ENCODE measurements at places on chromosomes 12 and 14.
A peak's percentile ranks its signal among the peaks of the same experiment; 100 is the strongest.

- DNase-seq, result no peak
Observed at GRCh38 chr12:113854385-113855142, 111.6 kb downstream of the RBM19 start.

GRCh38 chr14:21614240-21614639, 20.5 kb downstream of the OR10G2 start:
- no peak for DNase-seq

DNA sequence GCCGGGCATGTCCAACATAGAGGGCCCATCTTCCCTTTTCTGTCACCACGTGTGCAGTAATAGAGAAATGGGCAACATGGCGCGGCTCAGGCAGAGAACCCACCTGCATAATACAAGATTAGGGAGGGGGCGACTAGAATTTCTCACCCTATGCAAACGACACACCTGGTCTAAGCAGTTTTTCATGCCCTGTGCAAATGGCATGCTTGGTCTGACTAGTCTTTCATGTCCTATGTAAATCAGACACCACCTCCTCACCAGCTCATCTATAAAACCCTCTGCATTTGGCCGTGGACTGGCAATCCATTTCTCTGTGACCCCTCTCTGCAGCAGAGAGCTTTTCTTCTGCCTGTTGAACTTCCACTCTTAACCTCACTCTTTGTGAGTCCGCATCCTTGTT, 180.2 kb upstream of the PZP start:
- no peak for DNase-seq

DNA sequence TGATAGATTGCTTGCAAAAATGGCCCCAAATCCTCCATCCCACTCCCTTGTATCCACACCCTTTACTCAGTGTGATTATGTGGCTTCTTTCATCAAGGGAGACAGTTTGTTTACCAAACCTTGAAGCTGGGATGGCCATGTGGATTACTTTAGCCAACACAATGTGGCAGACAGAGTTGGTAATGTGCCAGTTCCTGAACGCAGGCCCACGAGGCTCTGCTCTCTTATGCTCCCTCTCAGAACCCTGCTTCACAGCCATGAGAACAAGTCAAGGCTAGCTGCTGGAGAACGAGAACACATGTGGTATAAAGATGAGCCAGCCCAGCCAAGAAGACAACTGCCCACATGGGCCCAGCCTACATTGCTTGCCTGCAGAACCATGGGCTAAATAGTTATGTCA, 162.3 kb downstream of the NDUFA12 start:
- no peak for DNase-seq

DNA sequence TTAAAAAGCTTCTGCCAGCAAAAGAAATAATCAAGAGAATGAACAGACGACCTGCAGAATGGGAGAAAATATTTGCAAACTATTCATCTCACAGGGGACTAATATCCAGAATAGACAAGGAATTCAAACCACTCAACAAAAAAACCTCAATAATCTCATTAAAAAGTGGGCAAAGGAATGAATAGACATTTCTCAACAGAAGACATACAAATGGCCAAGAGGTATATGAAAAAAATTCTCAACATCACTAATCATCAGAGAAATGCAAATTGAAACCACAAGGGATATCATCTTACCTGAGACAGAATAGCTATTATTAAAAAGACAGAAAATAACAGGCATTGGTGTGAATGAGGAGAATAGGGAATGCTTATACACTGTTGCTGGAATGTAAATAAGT, 270.0 kb downstream of the DACT1 start:
- no peak for DNase-seq

DNA sequence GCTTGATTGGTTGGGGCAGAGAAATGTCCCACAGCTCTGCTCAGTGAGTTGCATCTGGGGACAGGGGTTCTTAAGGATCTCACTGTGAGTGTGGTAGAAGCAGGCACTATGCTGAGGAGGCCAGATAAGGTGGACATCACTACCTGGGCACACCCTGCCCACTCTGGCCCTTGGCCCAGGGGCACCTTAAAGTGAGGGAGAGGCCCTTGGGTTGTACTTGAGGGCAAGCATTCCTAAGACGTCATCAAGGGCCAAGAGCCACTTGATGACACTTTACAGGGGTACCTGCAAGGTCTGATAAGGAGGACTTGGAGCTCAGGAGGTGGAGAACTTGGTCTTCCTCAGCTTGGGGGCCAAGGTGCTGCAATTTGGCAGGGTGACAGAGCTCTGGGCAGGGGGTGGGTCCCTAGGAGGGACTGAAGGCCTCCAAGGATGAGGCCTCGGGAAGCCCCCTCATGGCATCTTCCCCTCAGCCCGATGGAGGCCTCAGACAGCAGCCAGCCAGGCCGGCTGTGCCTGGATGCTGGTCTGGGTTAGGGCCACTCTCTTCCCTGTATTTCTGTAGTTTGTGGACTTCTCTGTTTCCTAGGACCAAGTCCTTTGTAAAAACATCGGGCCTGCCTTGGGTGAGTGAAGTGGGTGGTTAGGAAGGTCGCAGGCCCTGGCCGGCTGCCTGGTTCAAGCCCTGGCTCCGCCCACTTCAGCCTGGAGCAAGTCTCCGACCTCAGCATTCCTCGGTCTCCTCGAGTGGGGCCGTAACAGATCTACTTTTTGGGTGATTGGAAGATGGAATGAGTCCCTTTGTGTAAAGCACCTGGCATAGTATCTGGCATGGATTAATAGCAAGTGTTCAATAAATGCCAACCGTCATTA, 24.8 kb downstream of the GPR68 start:
- DNase-seq, result no peak

GRCh38 chr12:27002141-27002540, 12.0 kb downstream of the TM7SF3 start:
- no peak for DNase-seq

DNA sequence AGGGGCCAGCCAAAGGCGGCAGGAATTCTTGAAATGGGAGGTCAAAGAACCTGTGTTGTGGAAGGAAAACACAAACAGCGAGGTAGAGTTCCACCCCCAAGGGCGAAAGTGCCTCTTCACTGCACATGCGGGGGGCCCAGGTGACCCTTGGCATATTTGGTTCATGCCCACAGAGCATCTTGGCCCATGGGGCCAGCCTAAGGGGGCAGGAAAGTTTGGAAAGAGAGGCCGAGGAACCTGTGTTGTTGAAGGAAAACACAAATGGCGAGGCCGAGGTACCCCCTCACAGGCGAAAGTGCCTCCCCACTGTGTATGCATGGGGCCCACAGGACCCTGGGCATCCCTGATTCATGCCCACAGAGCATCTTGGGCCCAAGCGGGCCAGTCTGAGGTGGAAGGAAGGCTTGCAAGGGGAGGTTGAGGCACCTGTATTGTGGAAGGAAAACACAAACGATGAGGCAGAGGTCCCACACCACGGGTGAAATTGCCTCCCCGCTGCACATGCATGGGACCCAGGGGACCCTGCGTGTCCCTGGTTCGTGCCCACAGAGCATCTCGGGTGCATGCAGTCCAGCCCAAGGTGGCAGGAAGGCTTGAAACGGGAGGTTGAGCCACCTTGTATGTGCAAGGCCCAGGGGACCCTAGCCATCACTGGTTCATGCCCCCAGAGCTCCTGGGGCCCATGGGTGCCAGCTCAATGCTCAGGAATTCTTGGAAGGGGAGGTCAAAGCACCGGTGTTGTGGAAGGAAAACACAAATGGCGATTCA, 384.1 kb downstream of the ALG10 start:
- DNase-seq, result peak; percentile 20

DNA sequence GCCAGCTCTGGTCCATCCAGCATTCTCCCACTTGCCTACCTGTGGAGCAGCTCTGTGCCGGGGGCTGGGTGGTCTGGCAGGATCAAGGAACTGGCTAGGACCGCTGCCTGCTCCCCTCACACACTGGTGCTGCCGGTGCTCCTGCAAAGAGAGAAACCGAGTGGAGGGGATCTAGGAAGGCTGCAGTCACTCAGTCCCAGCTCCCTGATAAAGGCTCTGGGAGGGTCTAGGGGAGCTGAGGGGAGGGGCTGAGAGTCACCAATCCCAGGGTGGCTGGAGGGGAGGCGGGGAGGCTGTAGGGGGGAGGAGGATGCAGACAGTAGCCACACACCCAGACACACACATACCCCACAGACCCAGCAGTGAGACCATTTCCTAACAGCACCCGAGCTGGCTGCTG, at the start of gene TAC3:
TAC3 (minus strand) TSS at position 182 of the 400 bp plus-strand sequence. CDS start 732 bp downstream, outside the sequence.
- peak; percentile 39 for DNase-seq

DNA sequence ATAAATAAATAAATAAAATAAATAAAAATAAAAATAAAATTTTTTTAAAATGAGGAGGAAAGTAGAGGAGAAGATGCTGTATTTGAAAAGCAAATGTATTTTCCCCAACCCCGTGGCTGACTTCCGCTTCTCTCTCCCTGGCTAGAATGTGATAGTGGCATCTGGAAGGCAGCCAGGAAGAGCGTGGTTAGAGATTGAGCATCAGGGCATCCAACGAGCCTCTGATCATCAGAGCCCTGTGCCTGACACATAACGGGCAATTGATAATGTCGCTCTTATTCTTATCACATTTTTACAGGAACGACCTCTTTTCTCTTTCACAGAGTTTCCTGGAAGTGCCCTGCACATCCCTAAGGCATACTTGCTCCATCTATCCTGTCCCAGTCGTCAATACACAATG, 496.9 kb upstream of the TMEM132C start:
- DNase-seq, result no peak

- no peak for DNase-seq
Observed at GRCh38 chr12:54959291-54960018, 25.1 kb downstream of the TESPA1 start.

DNA sequence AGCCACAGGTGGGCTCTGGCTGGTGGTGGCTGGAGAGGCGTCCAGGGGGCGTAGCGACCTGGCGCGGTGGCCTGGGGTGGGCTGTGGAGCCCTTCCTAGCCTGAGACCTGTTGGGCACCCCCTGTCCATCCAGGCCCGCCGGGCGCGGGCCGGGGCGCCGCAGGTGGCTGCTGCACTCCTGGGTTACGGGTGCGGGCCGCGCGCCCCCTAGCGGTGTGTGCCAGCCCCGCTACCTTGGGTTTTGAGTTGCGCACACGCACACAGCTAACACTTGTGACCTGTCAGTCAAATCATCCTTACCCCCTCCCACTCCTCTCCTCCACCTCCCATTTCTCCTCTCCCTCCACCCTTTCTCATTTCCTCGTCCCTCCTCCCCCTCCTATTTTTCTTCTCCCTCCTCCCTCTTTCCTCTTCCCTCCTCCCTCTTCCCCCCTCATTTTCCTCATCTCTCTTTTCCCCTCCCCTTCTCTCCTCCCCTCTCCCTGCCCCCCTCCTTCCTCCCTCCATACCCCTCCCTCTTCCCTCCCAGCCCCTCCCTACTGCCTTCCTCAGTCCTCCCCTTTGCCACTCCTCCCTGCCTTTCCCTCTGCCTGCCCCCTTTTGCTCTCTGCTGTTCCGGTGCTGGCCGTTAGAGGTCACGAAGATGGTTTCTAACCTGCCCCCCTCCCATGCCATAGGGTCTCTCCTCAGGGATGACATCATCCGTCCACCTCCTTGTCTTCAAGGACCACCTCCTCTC, 2.3 kb downstream of the MEG3 start:
- DNase-seq, result no peak

DNA sequence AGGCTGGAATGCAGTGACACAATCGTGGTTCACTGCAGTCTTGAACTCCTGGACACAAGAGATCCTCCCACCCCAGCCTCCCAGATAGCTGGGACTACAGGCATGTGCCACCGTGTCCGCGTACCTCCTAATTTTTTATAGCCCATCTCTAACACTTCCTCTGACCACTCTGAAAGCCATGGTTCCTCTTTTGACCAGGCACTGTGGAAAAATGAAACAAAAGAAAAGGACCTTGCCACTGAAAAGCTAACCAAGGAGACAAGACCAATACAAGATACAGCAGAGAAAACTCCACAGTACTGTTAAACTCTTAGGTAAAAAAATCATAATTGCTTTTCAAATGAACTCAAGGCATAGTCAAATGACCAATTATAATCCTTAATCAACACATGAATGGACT, 233.3 kb downstream of the NEDD1 start:
- DNase-seq, result no peak

DNA sequence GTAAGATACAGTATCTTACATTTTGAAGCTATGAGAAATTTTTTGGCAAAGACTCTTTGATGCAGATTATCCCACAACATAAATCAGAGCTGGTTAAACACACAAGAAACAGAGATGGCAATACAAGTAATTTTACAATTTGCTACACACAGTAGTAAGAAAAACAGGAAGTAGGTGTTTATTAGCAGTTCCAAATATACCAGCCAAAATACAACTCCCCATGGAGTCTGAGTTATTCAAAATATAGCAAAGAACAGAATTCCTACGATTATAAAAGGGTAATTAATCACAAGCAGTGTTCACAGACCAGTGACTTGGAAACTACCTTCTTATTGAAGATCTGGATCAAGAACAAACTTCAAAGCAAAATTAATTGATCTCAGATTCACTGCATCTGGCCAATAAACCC, 83.9 kb downstream of the BMP4 start:
- DNase-seq, result no peak

- no peak for DNase-seq
Observed at GRCh38 chr12:113700943-113701342, 229.3 kb upstream of the LHX5 start.

DNA sequence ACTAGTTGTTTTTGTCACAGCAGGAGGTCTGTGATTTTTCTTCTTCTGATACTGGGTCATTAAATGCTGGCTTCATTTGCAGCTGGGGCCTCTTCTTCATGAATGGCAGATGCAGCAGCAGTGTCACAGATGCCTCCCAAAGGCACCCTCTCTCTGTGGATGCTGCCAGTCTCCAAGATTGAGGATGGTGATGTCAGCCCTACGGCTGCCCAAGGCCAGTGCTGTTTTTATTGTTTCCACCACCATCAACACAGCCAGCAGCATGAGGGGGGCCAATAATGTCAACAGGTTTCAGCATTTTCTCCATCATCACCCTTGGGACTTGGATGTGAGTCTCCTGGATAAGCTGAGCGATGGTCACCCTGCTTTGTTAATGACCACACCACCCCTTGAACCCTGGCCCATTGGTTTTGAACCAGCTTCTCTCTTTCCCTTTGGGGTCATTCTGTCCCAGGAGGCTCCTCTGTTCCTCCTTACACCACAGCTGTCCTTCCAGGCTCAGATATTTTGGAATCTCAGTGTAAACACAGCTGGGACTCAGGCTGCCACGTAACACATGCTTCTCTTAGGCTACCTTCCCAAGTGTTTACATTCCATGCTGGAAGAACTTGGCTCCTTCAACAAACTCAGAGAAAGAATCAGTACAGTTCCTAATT, 151.7 kb upstream of the DDHD1 start:
- no peak for DNase-seq

GRCh38 chr14:61837336-61838229, 75.4 kb downstream of the SNAPC1 start:
- peak; percentile 74 for DNase-seq

- no peak for DNase-seq
Observed at GRCh38 chr12:73815072-73815645, 722.5 kb upstream of the ATXN7L3B start.
